ENCODE measurements at places on chromosomes 6 and 20. TPM values are rescaled to one million over a fixed set of nuclear protein-coding genes. Genes with fewer than 3 reads are reported as not detected.

GRCh38 chr6:69880601-69881000 is 14.2 kb downstream of the COL19A1 start:
- no peak for DNase-seq
- H3K27ac ChIP-seq = no peak overlapping the region
- no peaks in the 10 kb centered on the region for H3K4me1 ChIP-seq
- H3K36me3 ChIP-seq = no peaks in the 10 kb centered on the region

GRCh38 chr6:16762268-16762549 is 949 bp upstream of the ATXN1 start:
- no peaks in the 10 kb centered on the region for H3K27me3 ChIP-seq
- peaks cover 43% of the 10 kb centered on the region for H3K4me1 ChIP-seq
- H3K4me3 ChIP-seq = peak overlapping the region; percentile 47
- no peaks in the 10 kb centered on the region for H3K36me3 ChIP-seq

- H3K4me3 ChIP-seq = no peak overlapping the region
- no peaks in the 10 kb centered on the region for H3K36me3 ChIP-seq
- H3K27me3 ChIP-seq = no peaks in the 10 kb centered on the region
- no peaks in the 10 kb centered on the region for H3K4me1 ChIP-seq
- H3K27ac ChIP-seq = no peak overlapping the region
Measured at GRCh38 chr20:9565910-9566550, 51.6 kb downstream of the LAMP5 start.

Gene ADGRF1
- polyA plus RNA-seq = not detected
